ENCODE measurements at places on chromosomes 1 and 21. TPM values are rescaled to one million over a fixed set of nuclear protein-coding genes. Genes with fewer than 3 reads are reported as not detected.

The KCNC4 gene
- total RNA-seq: 10.5 TPM

The RNU1-2 gene
- total RNA-seq: under 0.01 TPM

The CLEC20A gene
- total RNA-seq: not detected

The AKIRIN1 gene
- total RNA-seq: 281 TPM

The PTAFR gene
- 0.76 TPM for total RNA-seq

The RNF186 gene
- not detected for total RNA-seq

The DENND2C gene
- total RNA-seq: 4.1 TPM

GRCh38 chr1:229531326-229531725, 23.2 kb upstream of the NUP133 start:
- no peak for DNase-seq

- peak; percentile 50 for DNase-seq
These were observed 30.8 kb upstream of the PTGFRN start for GRCh38 chr1:116878804-116879477.

GRCh38 chr1:81974222-81974841, 173.6 kb downstream of the ADGRL2 start:
- DNase-seq: no peak

DNA sequence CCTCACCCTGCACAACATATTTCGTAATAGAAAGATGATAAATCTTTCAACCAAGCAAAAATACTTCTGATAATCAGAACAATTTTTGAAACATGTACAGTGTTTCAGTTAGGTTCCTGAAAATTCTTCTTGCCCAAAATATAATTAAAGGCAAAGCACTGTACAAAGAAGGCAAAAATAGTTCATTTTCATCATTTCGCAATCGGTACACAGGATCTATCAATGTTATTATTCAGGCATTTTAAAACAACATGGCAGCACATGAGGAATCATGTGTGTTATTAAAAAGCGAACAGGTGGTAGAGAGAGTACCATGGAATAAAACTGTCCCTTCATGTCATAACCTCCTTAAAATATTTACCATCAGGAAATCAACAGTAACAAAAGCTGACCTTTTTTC, 356.9 kb downstream of the DPYD start:
- DNase-seq: no peak

GRCh38 chr1:189708674-189709073, 769.0 kb downstream of the BRINP3 start:
- peak; percentile 50 for DNase-seq

- DNase-seq: no peak
These were observed 11.5 kb downstream of the MEGF6 start for GRCh38 chr1:3599816-3600215.

DNA sequence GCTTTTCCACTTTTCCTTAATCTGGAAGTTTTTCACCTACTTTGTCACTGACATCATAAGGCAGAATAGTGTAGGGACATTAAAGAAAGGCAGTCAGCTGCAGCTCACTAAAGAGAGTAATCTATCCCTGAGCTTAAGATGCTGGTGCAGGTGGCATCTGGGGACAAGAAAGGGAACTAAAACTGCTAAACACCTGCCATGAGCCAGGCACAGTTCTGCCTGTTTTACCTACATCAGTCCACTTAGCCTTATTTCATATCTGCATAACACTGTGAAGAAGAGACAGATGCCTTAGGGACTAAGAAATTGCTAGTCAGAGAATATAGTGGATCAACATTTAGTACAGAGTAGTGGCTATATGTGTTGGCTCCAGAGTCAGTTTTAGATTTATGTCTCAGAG, 88.1 kb downstream of the GPATCH2 start:
- no peak for DNase-seq

DNA sequence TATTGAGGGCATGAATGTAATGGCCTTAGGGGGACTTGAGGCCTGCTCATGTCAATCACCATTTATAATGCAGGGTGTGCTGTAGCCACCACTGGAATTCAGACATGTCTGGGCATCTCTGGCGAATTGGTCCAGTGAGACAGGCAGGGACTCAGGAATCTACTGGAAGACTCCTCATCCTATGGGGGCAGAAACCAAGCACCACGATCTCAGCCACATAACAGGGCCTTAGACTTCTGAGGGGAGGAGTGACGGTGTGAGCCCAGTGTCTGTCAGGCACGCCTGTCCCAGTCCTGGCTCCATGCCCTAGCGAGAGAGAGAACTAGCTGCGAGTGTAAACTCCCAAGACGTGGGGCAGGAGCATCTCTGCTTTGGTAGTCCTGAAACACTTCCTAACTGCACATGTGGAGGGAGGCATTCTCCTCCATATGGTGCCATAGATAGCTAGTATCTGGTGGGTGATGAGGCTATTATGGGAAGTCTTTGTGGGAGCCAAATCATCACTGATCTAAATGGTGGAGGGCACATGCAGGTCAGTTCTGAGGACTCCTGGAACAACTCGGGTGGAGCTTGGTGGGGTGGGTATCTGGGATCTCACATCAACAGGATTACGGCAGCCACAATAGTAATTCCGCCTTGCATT, 29.8 kb upstream of the KIAA0040 start:
- DNase-seq: no peak

- no peak for DNase-seq
These were observed 32.0 kb downstream of the C1orf21 start for GRCh38 chr1:184418652-184419349.

GRCh38 chr1:113576271-113576670, 183.0 kb downstream of the PHTF1 start:
- DNase-seq: no peak

DNA sequence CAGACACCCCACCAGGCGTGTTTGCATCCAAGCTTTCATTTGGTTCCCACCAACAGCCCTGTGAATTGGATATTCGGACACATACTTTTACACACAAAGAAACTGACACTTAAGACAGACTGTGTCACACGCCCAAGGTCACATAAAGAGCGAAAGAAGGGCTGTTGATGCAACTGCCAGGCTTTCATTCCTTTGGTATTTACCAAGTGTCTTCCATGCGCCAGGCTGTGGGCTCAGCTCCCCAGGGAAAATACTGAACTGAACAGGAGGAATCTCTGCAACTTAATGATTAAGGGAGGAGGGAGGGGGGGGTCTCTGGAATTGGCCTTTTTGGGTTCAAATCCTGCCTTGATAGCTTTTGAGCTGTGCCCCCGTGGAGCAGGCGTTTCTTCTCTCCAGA, 122.8 kb downstream of the ACTL8 start:
- no peak for DNase-seq

- DNase-seq: no peak
These were observed 313.8 kb downstream of the GRIK1 start for GRCh38 chr21:29625990-29626389.

DNA sequence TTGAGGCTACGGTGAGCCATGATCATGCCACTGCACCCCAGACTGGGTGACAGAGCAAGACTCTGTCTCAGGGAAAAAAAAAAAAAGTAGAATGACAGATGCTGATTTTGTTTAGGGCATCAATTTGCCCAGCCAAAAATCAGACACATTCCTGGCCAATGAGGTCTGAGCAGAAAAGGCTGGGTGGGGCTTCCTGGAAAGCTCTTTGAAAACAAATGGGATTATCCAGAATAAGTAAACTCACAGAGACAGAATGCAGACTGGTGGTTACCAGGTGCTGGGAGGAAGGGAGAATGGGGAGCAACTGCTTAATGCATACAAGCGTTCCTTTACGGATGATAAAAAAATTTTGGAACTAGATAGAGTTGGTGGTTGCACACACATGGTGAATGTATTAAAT, 10.1 kb upstream of the CITED4 start:
- DNase-seq: no peak

DNA sequence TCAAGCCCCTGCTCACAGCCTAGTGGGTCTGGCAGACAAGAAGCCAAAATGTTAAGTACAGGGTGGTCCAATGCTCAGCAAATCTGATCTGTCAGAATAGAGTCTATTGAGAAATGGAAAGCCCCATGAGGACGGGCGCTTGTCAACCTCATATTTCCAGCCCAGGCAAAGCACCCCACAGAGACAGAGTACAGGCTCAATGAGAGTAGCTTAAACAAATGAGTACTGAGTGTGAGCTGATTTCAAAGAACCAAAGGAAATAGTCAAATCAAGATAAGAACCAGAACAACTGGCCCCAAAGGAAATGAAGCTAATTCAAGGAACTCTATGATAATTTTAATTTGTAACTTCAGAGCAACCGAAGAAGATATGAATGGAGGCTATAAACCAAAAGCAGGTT, 44.6 kb upstream of the SLC30A1 start:
- DNase-seq: no peak

- no peak for DNase-seq
These were observed 21.9 kb downstream of the GPR161 start for GRCh38 chr1:168114845-168115244.

DNA sequence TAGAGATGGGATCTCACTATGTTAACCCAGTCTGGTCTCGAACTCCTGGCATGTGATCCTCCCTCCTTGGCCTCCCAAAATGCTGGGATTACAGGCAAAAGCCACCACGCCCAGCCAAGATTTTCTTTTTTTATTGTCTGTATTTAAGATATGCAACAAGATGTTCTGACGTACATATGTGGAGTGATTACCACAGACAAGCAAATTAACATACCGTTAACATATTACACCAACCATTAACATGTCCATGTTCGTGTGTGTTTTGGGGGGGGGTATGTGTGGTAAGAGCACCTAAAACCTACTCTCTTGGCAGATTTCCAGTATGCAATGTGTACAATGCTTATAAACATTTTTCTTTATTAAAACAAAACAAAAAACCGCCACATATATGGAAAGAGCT, 10.6 kb upstream of the KCNE2 start:
- no peak for DNase-seq

DNA sequence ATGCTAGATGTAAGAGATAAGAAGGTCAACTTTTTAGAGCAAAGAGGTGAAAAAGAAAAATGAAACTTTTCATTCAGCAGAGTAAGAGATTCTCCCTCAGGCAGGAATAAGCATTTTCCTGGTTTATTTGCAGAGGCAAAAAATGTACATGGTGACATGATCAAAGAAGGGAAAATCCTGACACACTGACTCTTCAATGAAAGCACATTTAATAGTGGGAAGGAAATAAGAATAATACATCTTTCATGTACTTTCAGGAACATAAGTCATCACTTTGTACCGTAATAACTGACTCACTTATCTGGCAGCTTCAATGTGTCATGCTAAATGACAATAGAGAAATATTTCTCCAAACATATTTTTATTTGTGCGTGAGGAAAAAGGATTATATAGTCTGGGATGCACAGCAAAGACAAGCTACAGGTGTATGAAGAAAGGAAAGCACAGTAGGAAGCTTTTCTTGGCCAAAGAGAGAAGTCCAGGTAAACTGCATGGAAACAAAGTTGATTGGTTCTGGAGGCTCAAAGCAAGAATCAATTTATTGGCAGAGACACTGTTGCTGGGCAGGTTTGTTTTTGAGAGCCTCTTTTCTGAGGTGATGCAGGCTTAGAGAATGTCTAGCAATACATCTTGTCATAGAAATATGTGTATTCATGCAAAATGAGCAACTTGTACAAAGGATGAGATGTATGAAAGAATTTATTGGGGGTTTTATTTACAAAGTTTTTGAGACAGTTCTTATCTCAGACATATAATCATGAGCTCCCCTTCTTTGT, 1409.0 kb downstream of the PLA2G4A start:
- no peak for DNase-seq

DNA sequence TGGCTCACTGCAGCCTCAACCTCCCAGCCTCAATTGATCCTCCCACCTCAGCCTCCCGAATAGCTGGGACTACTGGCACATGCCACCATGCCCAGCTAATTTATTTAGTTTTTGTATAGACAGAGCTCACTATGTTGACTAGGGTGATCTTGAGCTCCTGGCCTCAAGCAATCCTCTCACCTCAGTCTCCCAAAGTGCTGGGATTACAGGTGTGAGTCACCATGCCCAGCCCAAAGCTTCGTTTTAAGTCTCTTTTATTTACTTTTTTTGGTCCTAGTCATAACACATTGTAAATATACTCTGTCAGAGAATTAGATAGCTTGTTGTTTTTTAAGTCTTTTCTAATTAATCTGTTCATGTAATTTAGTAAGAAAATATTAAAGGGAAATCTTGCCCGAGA, 42.8 kb downstream of the KCNK1 start:
- no peak for DNase-seq

GRCh38 chr1:111467865-111468716, 5.7 kb upstream of the C1orf162 start:
- no peak for DNase-seq

DNA sequence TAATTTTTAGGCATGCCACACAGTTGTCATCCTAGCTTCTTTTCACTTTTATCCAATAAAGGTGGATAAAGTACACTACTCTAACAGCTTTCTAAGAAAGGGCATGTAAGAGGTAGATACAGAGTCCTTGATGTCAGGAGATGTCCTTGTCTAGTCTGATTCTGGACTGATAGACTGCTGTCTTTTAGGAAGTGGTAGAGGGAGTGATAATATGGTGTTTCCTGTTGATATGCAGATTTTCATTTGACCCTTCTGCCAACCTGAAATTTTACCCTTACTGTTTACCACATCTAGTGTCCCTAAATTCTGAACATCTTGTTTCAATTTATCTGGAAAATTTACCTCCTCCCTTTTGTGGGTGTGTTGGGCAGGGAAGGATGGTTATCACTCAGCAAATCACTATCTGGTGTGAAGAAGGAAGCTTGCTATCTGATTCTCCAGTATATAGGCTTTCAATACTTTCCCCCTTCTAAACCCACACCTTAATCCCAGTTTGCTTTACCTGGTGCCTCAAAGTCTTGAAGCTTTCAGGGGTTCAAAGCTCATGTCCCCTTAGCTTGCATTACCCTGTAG, 354.9 kb upstream of the SNX7 start:
- DNase-seq: peak; percentile 13

DNA sequence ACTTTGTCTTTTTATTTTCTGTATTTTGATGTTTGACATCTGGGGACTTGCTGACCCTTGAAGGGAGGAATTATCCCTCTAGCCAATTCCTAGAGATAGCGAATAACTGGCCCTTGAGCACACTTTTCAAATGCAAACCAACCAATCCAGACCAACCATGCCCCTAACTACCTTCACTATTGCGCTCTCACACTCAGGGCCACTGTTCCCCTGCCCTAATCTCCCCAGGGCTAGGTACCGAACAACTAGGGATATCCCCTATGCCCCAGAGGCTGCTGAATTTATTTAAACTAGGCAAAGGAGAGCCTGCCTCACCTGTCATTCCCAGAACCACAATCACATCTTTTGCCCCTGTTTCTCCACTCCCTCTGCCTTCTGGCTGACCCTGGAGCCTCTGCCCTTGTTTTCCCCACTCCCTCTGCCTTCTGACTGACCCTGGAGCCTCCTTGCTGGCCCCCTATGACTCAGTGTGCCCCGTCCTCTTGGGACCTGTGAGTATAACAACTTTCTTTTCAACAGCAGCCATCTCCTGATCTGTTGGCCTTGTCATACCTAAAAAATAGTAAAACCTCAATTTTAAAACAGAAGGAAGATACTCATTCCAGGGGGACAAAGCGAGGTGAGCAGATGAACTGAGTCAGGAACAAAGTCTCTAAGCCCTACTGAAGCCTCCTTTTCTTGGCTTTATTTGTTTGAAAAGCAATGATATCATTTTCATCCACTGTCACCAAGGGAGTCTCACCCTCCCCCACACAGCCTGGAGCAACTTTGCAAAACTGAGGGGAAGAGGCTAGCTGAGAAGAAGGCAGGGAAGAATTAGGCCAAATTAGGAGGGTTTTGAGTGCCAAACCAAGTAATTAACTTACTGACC, 115.5 kb downstream of the NMNAT2 start:
- DNase-seq: no peak
